ENCODE measurements at places on chromosomes 5 and 9.
A peak's percentile ranks its signal among the peaks of the same experiment; 100 is the strongest.

DNA sequence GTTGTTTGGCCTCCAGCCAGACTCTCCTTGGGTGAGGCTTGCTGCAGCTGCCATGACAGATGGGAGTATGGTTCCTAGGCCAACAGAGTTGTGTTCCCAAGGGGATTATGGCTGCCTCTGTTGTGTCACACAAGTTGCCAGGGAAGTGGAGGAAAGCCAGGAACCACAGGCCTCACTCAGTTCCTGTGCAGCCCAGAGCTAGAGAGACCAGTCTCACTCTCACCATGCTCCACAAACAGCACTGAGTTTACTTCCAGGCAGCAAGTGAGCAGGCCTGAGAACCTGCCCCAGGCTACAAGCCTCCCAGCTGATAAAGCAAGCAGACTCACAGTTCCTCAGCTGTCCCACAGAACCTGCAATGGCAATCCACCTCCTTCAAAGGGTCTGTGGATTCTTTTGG lies 273.6 kb upstream of the TAS2R1 start:
- no peak for DNase-seq

DNA sequence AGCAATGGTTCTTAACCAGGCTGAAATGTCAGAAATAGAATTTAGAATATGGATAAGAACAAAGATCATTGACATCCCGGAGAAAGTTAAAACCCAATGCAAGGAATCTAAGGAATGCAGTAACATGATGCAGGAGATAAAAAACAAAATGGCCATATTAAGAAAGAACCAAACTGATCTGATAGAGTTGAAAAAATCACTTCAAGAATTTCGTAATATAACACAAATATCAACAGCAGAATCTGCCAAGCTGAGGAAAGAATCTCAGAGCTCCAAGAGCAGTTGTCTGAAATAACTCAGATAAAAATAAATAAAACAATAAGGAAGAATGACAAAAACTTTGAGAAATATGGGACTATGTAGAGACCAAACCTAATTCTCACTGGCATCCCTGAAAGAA lies 37.8 kb upstream of the TAS2R1 start:
- no peak for DNase-seq

GRCh38 chr5:80905405-80905804 lies 54.8 kb upstream of the RASGRF2 start:
- DNase-seq = no peak

DNA sequence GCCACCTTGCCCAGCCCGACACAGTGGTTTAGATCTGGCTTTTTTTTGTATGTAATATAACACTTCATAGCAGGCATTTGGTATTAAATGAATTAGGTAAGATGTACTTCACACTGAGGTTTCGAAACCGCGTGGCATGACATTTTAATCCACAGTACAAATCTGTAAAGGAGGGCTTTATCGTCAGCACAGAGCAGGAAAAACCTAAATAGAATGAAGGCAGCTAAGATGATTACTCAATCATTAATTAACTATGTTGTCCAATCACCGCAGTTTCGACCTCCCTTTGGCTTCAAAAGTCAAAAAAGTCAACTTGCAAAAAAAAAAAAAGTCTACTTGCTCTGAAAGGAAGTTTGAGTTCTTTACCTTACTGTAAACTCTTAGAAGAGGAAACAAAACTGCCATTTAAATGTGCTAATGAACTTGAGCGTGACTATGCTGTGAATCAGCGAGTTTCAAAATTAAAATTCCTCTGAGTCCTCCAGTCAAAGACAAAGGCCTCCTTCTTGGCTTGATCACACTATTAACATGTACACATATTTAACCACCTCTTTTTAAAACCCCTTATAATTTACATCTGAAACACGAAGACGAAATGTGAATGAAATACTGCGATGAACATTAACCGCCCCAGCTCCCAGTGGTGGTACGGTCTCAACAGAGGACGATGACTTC lies 698 bp upstream of the SEC24A start:
- peak; percentile 49 for DNase-seq

DNA sequence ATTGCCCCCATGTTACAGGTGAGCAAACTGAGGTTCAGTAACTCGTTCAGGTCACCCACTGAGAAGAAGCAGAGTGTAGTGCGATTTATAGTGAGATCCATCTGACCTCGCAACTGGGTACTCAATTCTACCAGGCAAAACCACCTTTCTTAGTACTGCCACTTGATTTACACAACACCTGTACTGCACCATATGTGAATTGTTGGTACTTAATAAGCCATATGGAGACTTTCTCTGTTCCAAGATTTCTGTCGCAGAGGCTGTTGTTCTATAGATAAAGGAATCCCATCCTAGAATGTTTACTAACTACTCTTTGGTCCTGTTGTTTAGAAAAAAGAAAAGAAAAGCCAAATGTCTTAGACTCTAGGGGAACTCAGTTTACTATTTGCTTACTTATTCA lies 287.5 kb downstream of the KCTD16 start:
- no peak for DNase-seq

DNA sequence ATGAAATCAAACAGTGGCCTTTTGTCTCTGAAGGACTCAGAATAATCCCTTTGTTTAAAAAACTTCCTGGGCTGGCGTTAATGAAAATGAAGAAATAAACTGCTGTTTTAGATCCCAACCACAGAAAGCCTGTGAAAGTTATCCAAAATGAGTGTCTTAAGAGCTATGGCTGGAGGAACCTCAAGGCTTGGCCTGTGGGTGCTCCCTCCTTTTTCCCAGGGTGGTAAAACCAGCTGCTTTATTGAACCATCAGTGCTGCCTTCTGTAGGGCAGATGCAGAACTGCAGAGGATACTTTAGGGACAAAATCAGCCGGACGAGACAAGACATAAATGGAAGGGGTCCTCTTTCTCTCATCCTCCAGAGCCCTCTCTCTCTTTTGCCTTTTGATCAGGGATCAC lies 100.9 kb downstream of the SMARCA2 start:
- no peak for DNase-seq

DNA sequence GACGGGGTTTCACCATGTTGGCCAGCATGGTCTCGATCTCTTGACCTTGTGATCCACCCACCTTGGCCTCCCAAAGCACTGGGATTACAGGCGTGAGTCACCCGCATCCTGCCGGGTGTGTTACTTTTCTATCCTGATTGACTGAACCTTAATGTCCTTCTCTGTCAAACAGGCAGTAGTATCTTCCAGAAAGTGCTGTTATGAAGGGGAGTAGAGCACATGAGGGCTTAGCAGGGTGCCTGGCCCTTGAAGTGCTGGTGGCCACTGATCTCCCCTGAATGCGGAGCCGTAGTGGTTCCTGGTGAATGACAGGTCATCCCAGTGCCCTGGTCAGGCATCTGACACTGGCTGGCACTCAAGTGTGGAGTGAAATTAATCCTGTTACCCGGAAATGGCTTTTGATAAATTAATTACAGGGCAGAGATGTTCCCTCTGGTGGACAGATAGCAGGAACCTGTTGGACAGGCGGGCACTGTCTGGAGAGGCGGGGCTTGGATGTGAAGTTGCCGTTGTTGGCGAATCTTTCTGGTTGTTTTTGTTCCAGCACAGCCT lies 28.4 kb downstream of the PRRC2B start:
- no peak for DNase-seq

All from CD4-positive, alpha-beta T cell treated with Interleukin-4 for 4 hours (primary cell).